ENCODE measurements at places on chromosomes 16 and 17.

GRCh38 chr16:87824991-87825841, 44.1 kb downstream of the SLC7A5 start:
- DNase-seq, result no peak

- DNase-seq, result no peak
These were observed 44.9 kb upstream of the BAHCC1 start for GRCh38 chr17:81350320-81350890.

GRCh38 chr17:17935321-17936271, 36.6 kb downstream of the TOM1L2 start:
- no peak for DNase-seq

- no peak for DNase-seq
These were observed 40.1 kb downstream of the LITAF start for GRCh38 chr16:11546608-11547061.

DNA sequence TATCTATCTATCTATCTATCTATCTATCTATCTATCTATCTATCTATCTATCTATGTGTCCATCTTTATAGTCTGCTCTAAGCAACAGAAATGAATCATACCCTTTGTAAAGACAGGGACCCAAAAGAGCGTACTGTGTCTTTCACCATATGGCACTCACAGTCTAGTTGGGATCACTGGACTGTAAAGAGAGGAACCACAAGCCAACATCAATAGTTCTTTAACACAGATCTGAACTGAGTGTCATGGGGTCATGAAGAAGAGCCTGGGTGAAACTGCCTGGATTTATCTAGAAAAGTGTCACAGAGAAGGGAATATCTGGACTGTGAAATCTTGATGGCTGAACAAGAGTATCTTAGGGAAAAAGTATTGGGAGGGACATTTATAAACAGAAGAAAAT, 619.1 kb upstream of the SOX9 start:
- DNase-seq, result no peak

GRCh38 chr16:22681554-22682291, 132.2 kb upstream of the HS3ST2 start:
- DNase-seq, result no peak

- DNase-seq, result peak; percentile 64
These were observed 9.1 kb downstream of the ASIC2 start for GRCh38 chr17:33284022-33284421.

- peak; percentile 46 for DNase-seq
These were observed at the start of gene CHP2 for GRCh38 chr16:23754594-23755483. TSS of gene CHP2 (plus strand) at chr16:23755026. CDS start at chr16:23755050, 24 bp downstream.

DNA sequence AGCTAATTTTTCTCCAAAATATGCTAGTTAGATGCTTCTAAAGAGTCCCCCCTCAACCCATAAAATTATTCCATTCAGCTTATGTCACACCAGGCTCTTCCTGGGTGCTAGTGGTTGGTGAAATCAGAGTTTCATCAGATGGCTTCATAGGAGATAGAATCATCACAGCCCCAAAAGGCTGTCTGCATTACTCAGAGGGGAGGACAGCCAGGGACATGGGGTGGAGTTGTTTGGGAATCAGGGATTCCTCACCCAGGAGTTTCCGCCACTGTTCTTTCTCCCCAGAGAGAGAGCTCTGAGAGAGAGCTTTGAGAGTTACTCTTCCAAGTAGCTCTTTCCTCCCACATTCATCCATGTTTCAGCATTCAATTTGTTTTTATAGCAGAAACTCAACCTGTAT, 288 bp upstream of the KRT34 start:
- no peak for DNase-seq

DNA sequence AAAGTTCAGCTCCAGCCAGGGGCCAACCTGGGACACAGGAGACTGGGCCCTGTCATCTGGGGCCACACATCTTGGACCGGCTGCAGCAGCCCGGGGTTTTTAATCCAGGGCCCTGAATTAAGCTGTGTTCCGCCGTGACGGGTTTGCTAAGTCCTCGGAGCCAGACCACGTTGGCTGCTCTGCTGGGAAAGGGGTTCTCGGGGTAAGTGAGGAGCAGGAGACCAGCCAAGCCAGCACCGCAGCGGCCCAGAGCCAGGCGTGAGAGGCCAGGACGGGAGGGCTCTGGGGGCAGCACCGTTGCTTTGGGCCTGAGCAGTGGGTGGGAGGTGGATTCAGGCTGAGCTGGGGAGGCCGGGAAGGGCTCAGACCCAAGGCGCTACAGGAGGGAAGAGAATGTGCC, 31.3 kb upstream of the CBX4 start:
- DNase-seq, result no peak

GRCh38 chr17:33520426-33521330, 227.6 kb upstream of the ASIC2 start:
- peak; percentile 43 for DNase-seq

DNA sequence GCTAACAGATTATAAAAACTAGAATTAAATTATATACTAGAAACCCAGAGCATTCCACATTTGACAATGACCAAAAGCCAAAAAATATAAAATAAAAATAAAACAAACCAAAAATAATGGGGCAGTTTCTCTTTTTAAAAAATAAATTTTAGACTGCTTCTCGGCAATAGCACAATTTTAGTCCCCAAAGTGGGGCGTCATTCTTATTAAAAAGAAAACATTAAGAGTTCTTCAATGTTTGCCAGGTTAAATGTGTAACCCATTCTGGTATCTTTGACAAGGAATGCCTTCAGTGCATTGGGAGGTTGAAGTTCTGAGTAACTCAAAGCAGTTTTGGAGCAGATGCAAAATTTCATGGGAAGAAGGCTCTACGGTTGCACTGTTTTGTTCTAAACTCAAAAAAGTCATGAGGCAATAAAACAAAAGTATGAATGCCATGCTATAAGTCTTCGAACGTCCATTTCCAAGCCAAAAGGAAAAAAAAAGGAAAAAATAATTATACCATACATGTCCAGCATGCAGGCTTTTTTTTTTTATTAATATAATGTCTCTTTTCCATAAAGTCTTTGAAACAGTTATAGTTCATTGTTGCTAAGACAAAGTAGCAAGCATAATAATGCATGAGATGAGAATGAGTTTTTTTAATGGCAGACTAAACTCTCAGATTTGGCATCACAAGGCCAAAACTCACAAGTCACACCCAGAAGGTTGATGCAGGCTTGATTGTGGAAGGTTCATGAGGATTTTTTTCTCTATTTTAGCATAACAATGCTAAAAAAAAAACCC, 3.1 kb downstream of the MAF start:
- no peak for DNase-seq

GRCh38 chr17:74680941-74681340, 31.8 kb downstream of the CD300LF start:
- no peak for DNase-seq

GRCh38 chr16:62692685-62693084, 656.4 kb upstream of the CDH8 start:
- DNase-seq, result no peak

- peak; percentile 66 for DNase-seq
These were observed 12.9 kb upstream of the ELAC2 start for GRCh38 chr17:13030459-13031300.

GRCh38 chr16:14132696-14133048, 61.6 kb downstream of the MRTFB start:
- no peak for DNase-seq

DNA sequence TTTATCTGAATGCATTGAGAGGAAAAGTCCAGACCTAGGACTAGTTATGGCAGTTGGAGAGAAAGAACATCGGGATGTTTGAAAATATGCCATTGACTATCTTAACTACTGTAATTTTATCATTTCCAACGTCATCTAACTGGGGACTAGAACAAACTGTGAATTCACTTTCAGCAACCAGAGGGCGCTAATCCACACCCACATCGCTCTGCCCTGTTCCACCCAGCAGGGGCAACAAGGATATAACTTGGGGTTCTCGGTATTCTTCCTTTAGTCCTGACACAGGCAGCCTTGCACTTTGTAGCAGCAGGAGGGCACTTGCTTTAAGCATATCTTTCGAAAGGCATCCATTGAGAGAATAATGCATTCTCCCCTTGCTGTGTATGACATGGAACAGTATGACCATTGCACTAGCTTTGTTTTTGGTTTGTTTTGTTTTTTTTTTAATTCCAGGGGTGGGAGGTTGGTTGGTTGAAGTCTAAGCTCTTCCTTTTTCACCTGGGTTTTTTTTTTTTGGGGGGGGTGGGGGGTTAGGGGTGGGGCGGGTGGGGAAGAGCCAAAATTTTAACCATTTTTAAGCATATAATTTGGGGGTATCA, 31.5 kb downstream of the SIAH1 start:
- DNase-seq, result peak; percentile 33

DNA sequence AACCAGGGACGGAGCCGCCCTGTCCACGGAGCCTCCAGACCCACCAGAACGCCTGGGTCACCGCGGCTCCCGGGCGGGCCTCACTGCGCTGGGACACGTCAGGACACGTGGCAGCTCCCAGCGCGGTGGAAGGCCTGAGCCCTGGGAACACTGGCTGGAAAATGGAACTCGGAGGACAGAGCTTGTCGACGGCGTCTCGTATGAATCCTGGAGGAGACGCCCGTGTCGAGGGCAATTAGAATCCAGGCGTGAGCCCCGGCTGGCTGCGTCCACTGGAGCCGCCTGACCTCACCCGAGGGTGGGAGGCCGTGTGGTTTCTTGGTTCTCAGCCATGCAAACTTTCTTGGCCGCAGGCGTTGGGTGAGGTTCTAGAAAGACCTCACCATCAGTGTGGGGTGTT, 173.9 kb downstream of the LAT start:
- no peak for DNase-seq

GRCh38 chr17:27290916-27291598, 2.9 kb upstream of the WSB1 start:
- peak; percentile 82 for DNase-seq

- DNase-seq, result no peak
These were observed 37.8 kb upstream of the ADGRG1 start for GRCh38 chr16:57590654-57591085.

DNA sequence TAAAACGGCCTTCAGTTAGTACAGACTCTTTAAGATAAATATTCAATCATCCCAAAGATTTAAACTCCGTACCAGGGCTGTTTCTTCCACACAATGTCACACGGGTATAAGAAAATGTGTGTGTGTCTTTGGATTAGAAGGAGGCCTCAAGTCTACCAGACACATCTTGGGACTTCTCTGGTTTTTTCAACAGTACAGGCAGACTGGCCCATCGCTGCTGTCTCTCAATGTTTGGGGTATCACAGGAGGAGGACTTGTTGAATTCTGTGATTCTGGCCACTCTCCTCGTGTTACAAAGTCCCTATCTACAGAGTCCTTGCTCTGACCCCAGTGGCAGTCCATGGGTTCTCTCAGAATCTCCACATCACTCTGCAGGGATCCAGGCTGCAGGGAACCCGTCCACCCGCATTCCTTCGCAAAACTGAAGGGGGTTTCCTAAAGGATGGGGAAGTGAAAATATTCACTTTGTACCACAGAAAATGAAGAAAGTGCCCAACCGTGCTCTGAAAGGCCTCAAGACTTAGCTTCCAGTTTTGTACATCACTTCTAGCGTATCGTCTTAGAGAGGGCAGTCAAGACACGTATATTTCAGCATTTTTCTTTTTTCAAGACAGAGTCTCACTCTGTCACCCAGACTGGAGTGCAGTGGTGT, 373.2 kb downstream of the NPIPA8 start:
- no peak for DNase-seq

DNA sequence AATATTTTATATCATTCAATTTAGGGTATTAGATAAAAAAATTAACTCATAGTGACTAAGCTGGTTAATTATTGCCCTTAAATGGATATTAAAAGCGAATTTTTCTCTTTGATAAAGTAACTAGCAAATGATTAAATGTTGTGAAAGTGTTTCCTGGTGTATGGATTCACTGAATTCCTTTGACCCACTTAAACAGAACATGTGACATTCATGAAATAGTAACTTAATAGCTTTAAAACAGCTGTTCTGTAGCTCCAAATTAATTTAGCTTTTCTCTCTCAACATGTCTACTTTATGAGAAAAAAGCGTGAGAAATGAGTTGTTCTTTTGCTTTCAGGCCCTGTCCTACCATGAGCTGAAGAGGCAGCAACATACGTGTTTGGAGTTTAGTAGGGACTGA, 36.4 kb upstream of the APPBP2 start:
- DNase-seq, result no peak

DNA sequence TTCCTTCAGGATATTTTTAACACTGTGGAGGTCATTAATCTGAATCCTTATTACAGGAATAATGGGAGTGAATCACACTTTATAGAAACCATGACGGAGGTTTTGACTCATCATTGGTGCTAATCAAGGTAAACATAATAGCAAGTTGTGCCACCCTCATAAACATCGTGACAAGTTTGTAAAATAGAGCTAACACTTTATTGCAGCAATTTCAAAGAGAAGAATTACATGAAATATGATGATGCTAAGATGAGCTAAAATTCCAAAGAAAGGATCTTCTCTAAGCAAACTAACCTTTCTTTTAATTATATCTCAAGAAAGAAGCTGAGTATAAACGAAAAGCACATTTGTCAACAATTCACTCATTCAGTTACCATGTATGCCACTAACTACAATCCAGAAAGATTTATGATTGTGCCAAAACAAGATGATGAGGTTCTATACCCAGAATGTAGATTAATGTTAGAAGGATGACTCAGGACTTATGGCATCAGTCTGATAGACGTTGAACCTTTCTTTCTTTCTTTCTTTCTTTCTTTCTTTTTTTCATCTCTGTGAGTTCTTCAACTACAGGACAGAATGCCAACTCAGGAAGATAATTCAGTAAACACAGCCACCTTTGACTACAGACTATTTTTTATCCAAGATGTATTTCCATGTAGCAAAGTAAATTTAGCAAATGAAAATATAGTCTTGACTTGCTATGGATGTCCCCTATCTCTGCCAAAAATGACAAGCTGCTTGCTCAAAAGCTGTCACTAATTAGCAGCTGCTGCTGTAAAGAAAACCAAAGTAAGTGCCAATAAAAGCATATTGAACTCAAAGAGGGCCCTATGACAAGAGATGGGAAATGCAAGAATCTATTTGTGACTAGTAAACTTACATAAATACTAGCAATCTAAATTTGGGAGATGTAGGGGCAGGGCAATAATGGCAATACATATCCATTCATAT, 23.3 kb downstream of the STAT5B start:
- DNase-seq, result no peak

GRCh38 chr17:19448341-19449268, 37.6 kb downstream of the RNF112 start:
- DNase-seq, result no peak

DNA sequence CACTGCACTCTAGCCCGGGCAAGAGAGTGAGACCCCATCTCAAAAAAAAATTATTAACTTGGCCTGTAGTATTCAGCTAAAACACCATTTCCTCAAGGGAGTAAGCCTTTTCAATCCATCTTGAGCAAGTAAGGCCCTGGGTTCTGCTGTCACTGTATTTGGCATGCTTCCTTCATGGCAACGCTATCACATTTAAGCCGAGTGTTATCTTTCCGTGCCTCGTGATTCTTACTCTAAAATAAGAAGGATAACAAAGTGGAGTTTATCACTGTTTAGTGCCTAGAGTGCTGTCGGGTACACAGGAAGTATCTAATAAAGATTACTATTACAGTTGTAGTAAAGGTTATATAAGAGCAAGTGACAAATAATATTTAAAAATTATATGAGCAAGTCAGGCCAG, 8.8 kb downstream of the VPS53 start:
- no peak for DNase-seq

DNA sequence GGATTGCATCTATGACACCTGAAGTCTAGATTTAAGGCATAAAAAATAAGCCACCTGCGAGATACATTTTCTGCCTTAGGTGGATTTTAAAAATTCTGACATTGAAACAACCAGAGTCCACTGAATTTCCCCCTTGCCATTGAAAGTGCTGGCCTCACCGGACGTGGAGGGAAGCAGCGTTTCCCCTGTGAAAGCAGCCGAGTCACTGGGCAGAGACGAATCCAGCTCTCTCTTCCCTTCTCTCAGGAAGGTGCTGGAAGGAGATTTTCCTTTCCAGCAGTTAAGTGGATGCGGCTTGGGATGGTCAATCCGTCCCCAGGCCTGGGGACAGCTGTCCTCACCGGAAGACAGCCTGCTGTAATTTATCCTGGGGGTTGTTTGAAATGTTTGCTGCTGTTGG, 270.9 kb upstream of the FOXF1 start:
- no peak for DNase-seq

Measured in T47D (cell line).